ENCODE measurements at places on chromosomes 7 and 10.

GRCh38 chr10:60817398-60817805, 39.1 kb downstream of the CDK1 start:
- DNase-seq = no peak

- DNase-seq = peak; percentile 17
Measured at GRCh38 chr7:77899516-77899915, 100.9 kb downstream of the PHTF2 start.

- DNase-seq = peak; percentile 72
Measured at GRCh38 chr7:43878867-43879266, 9.6 kb upstream of the MRPS24 start.

DNA sequence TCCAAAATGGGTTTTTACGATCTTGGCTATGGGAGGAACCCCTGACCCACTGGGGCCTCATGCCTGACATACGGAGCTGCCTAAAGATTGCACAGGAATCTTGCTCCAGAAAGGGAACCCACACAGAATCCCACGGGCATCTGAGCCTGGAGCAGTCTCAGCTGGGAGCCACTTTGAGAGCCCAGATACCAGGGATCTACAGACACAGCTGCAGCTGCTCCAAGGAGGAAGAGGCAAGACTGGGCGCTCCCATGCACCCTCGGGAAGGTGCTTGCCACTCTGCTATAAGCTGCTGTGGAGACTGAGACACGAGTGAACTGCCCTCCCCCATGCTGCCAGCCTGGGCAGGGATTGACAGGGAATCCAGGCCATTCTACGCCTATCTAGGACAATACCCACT, 202.5 kb downstream of the REEP3 start:
- DNase-seq = no peak

- no peak for DNase-seq
Measured at GRCh38 chr7:37536706-37537105, 88.0 kb upstream of the ELMO1 start.

GRCh38 chr7:110909117-110909516, 181.8 kb upstream of the LRRN3 start:
- no peak for DNase-seq

GRCh38 chr7:21941611-21942141, 4.0 kb downstream of the CDCA7L start:
- no peak for DNase-seq

DNA sequence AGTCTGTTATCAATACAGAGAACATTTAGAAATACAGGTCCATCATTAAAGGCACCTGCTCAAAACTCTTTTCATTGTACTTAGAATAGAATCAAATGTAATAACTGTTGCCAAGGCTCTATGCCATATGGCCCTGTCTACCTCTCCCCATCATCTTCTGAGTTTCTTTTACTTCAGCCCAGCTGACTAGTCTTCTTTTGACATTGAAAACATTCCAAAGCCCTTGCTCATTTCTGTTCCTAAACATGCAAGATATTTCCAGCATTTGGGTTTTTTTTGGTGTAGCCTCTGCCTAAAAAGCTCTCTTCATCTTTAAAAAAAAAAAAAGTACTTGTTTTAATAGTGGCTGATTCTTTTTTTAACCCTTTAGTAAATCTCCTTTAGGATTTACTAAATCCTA, 165.5 kb upstream of the SMIM30 start:
- DNase-seq = peak; percentile 34

GRCh38 chr10:116848032-116848943, 1.0 kb upstream of the ENO4 start:
- DNase-seq = no peak

DNA sequence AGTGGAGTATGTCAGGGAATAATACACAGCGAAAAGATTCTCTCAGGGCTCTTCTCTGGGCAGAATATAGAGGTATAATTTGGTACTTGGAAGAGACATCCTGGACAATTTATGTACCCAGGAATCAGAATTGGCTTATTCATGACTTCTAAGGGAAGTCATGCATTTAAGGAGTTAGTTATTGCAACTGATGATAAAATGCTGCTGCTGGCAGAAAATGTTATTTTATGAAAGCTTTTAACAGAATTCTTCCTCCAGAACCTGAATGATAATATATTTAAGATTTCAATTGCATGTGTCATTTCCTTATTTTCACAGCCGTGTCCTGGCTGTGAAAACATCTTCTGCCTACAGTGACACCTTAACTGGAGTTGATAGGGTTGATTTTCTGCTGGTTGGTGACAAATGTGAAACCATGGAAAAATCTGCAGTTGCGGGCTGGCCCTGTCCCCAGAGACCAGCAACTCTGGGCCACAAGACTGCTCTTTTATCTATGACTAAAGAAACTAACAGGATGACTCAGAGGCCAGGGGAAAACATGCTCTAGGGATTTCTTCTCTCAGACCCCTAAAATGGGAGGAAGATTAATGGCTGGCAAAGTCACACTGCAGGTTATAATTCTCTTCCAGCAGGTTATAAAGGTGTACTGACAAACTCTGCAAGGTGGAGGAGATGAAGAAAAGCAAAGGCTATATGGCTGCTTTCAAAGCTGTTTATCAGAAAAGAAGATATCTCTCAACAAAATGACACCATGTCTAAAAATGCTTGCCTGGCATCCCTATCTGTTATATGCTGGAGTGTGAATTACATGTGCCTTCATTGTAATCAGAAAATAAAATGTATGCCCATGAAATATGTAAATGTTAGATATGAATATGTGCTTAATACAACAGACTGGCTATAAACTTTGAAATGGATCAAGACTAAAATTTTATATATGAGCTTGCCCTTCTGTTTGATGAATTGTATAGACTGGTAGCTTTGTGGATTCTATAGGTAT, 12.1 kb upstream of the TRUB1 start:
- DNase-seq = peak; percentile 88

DNA sequence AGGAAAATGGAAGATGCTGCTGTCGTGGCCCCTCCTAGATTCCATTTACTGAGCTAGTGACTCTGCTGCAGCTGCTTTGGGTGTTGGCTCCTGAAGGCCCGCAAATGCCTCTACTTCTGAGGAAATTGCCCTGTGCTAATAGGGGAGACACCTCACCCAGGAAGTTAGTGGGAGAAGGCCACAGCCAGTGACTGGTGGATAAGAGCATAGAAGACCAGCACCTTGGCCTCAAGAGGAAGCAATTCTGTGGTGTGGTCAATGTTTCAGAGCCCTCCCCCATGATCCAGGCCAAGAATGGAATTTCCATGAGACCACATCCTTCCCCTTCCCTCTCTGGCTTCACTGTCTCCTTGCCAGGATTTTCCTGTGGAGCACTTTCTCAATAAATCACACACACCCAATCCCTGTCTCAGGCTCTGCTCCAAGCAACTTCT, 25.0 kb upstream of the FZD1 start:
- DNase-seq = peak; percentile 91

GRCh38 chr7:24010495-24010894, 273.5 kb upstream of the NPY start:
- DNase-seq = no peak
